ENCODE measurements at places on chromosomes 2 and 18.

DNA sequence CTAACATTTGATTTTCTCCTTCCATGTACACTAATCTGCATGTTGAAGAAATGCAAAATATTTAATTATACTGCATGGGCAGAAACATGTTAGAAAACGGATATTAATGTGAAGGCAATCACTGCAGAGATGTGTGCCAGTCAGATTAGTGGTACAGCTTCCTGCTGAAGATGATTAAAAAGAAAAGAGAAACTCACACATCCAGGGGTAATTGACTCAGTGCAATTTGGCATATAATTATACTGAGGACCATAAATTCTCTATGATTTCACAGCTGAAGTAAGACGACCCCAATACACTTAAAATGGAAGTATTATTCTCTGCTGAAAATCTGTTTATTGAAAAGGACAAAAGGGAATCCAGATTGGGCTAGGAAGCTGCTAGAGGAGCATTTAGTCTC, 243.4 kb downstream of the TGIF1 start:
- no peak for DNase-seq

GRCh38 chr2:100234141-100234540, 88.2 kb downstream of the LONRF2 start:
- DNase-seq = no peak

GRCh38 chr2:182081602-182082260, 96.1 kb downstream of the PPP1R1C start:
- DNase-seq = no peak

GRCh38 chr2:70354264-70354949, 52.5 kb upstream of the FAM136A start:
- DNase-seq = no peak

- DNase-seq = no peak
Measured at GRCh38 chr2:16520891-16521290, 144.7 kb downstream of the CYRIA start.

GRCh38 chr2:221377066-221377465, 195.0 kb downstream of the EPHA4 start:
- no peak for DNase-seq

- no peak for DNase-seq
Measured at GRCh38 chr18:49894517-49895226, 81.3 kb upstream of the ACAA2 start.

DNA sequence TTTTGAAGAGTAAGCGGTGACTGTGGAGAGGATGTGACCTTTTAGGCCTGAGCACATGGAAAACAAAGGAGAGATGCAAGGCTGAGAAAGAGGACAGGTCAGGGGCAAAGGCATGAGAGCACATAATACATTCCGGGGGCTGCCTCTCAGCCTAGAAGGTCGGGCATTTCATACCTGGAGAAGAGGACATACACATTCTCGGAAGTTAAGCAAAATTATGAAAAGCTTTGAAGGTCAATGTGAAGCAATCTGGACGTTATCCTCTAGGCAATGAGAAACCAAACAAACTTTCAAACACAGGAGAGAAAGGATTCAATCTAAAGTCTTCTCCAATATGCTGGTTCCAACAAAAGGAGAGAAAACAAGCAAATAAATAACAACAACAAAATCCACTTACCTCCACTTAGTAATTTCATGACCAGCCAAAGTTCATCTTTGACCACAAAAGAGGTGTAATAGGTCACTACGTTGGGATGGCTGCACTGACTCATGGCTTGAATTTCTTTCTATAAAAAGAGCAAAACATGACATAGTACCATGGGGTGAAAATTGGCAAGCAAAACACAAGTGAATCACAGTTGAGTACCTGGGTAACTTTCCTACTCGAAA, 80.4 kb downstream of the STK39 start:
- DNase-seq = no peak

DNA sequence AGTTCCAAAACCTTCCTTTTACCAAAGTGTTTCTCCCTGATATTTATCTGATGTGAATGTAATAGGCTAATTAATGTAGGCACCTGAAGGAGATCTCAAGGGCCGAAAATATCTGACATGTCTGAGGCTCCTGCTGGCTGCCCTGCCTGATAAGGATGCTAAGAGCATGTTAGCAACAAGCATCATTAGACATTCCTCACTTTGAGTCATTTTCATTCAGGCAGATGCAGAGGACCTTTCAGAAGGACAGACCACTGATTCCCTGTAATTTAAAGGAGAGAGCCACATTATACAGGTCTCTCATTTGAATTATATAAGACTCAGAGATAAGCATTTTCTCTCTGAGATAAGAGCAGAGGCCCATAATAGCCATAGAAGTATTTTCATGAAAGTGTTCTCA, 222.4 kb upstream of the NCKAP5 start:
- DNase-seq = no peak

Data from stimulated activated CD4-positive, alpha-beta T cell treated with anti-CD3 and anti-CD28 coated beads, TNF-alpha, amount 100 ng/mL, for 24 hours (primary cell).